ENCODE measurements at places on chromosomes 5 and 9.

- peak; percentile 77 for DNase-seq
These were observed at the start of gene SLC12A7 for GRCh38 chr5:1111727-1112289. TSS of gene SLC12A7 (minus strand) at chr5:1112063. CDS start at chr5:1111991, 72 bp downstream.

DNA sequence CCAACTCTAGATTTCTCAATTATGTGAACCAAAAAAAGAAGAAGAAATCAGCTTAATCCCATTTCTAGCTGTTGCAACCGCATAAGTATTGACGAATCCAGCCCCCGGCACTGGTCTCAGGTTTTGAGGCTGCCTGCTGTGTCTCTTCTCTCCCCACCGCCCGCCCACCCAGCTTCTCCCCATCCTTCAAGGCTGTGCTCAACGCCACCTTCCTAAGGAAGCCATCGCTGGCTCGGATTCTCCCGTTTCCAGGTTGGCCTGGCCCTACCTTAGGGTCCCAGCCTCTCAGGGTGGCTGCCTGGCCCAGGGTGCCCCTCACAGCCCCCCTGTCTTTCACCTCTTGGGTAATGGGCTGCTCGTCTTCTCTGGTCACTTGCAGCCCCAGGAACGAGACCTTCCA is 77.8 kb downstream of the HRH2 start:
- no peak for DNase-seq

DNA sequence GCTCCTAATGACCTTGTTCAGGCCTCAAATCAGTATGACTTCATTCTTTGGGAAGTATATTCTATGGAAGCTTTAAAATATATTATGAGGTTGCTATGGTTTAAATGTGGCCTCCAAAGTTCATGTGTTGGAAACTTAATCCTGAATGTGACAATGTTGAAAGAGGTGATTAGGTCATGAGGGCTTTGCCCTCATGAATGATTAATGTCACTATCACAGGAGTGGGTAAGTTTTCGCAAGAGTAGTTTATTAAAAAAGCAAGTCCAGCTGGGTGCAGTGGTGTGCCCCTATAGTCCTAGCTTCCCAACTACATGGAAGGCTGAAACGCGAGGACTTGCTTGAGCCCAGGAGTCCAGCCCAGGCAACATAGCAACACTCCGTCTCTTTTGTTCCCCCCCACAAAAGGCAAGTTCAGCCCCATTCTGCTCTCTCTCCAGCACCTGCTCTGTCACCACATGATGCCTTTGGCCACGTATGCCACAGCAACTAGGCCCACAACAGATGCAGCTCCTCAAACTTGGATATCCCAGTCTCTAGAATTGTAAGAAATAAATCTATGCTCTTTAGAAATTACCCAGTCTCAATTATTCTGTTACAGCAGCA is 105.3 kb downstream of the SIL1 start:
- DNase-seq: no peak

DNA sequence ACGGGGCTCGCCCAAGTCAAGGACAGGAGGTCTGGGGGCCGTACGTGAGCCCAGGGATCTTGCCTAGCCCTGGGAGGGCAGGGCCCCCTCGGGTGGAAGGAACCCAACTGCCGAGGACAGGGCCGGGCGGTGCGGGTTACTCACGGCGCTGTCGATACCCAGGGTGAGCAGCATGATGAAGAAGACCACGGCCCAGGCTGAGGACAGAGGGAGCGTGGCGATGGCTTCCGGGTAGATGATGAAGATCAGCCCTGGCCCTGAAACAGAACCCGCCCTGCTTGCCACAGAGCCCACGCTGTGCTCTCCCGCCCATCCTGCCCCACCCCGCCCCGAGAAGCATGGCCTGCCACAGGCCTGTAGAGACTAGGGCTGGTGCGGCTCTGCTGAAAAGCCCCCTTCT is 34.1 kb downstream of the SLC6A3 start:
- no peak for DNase-seq

DNA sequence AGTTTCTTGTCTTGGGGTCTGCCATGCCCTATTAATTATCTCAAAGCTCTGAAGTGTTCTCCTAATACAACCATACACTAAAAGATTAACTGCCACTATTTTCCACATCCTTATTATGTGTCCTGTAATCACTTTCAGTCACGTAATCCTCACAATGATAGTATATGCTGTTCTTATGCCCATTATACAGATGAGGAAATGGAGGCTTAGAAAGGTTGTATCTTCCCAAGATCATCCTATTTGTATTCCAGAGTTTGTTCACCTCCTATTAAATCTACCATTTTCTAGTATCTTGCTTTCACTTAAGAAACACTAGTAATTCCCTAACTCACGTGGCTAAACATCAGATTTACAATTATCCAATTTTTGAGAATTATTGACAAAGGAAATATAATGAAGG is 2.9 kb upstream of the ARHGEF28 start:
- DNase-seq: no peak

All from SW480 (cell line).